ENCODE measurements at places on chromosomes 5 and 9.

DNA sequence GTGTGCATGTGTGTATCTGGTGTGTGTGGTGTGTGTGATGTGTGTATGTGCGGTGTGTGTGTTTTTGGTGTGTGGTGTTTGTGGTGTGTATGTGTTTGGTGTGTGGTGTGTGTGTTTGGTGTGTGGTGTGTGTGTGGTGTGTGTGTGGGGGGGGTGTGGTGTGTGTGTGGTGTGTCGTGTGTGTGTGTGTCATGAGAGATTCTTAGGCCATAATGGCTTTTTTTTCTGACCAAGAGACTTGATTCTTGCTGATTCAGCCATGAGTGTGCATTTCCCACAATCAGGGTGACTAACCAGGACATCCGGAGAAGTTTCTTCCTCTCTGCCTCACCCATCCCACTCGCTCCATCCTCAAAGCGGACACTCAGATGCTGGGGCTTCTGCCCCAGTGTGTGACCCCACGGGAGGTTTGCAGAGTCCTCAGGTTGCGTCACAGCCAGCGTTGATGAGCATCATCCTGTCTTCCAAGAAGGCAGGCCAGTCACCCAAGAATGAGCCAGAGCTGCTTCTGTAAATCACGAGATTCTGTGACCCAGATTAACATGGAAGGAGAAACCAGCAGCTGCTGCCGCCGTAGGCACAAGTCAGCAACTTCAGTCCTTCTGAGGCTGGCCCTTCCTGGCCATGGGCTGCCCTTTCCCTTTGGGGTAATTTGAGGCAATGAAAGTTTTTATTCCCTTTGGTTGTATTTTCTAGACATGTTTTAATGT, 12.5 kb upstream of the CTSL start:
- peak; percentile 22 for DNase-seq

DNA sequence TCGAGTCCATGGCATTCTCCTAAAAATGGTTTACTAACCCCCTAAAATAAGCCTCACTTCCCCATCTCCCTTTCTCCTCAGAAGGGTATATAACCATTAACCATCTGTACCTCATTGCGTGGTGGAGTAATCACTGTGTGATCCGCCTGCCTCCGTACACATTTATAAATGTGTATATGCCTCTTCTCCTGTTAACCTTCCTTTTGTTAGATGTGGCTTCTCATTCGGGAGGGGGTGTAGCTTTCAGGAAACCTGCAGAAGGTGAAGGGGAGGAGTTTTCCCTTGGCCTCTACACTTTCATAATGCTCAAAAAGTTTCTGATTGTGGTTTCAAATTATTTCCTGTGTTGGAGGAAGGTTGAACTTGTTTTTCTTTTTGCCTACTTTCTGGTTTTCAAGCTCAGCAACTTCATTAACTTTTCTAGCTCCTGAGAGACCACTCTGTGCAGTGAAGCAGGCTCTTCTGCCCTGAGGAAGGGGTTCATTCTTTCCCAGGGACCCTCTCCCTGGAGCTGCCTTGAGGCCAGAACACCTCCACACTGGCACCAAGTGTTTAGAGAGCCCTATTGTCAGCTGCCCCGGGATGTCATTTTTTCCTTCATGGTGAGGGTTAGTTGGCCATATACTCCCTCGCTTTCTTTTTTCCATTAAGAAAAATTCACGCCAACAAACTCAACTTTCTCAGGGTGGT, 46.9 kb downstream of the RASGRF2 start:
- DNase-seq = no peak

DNA sequence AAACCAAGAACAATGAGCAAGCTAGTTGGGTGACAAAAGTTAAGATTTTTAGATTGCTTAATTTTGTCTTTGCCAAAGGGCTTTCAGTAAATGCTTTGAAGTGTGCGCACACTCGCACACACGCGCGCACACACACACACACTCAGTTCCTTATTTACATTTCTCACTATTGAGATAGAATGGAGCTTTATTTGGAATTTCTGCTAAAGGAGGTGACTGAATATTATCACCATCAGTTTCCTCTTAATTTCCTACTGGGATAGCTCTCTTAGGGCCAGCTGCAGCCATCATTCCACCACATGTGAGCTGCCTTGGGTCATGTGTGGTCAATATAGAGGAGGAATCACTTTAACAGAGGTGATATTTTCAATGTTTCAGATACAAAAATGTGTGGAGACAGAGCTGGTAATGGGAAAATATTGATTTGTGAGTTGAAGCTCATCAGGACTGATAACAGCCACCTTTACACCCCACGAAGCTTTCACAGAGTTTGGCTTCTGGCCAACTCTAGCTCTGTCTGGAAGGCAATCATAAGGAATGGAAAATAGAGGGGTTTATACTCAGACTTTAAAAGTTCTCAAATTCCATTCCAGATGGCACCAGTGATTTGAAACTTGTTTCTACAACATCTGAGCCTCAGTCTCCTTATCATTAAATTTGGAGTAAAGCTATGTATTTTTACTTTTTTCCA, 99.9 kb downstream of the MACIR start:
- DNase-seq = no peak

GRCh38 chr5:173497685-173498084, 118.8 kb downstream of the BOD1 start:
- no peak for DNase-seq

- no peak for DNase-seq
These were observed 616 bp downstream of the IL11RA start for GRCh38 chr9:34652602-34653000.

DNA sequence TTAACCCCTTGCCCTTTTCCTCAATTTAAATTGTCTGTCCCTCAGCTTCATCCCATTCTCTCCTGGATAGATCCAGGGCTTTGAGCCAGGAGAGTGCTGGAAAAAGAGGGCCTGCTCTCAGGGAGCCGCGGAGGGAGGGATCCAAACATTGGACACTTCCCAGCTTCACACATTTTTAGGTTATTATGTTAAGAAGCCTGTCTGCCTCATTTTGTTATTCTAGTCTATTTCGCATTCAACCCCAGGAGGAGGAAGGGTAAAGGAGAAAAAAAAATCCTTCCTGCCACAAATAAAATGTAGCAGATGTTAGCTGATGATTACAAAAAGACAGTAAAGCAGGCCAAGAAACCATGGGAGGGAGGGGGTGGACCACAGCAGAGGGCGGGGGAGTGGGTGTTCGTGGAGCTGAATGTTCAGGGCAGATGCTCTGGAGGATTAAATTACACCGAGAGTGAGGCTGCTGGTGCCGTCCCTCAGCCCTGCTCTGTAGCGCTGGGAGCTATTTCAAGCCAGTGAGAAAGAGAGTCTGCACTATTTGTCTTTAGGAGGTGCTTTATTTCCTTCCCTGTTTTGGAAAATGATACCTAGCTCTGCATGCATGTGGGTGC, 60.6 kb upstream of the ZFR start:
- peak; percentile 5 for DNase-seq

- no peak for DNase-seq
These were observed 314.3 kb downstream of the EBF1 start for GRCh38 chr5:158785397-158785796.

- no peak for DNase-seq
These were observed 107.3 kb upstream of the GABRG2 start for GRCh38 chr5:161960314-161960713.

DNA sequence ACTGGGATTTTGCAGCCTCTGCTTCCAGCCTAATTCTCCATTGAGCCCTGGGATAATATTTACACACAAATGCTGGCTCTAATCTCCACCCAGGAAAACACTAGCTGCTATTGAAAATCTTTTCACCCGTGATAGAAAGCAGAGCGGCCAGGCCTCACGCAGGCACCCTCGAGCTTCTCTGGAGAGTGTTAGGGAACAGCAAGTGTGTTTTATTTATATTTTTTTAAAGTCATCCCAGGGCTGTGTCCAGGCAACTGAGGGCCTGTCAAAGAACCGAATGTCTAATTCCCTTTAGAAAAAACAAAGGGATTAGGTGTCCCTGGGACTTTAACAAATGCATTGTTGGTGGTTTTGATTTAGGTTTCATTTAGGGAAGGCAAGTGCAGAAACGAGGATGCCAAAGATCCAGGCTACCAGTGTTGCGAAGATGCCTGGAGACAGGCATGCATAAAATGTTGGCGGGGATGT, 51.2 kb upstream of the SPRY4 start:
- DNase-seq = no peak

GRCh38 chr9:98087420-98088354, 31.2 kb downstream of the NANS start:
- peak; percentile 31 for DNase-seq

DNA sequence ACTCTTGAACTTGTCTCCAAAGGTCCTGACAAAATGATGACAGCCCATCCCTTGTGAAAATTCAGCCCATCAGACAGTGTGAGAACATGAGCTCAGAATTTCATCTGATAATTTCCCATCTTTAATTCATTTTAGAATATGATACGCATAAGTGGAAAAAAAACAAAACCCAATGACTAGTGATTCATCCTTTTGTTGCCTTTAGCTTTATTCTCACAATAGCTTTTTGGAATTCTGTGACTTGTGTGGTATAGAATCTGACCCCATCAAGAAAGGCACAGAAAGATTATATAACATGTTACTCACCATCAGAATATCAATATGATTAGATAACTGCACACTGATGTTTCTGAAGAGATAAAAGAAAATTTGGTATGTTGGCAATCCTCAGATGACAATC, 16.1 kb upstream of the TMED7 start:
- no peak for DNase-seq

DNA sequence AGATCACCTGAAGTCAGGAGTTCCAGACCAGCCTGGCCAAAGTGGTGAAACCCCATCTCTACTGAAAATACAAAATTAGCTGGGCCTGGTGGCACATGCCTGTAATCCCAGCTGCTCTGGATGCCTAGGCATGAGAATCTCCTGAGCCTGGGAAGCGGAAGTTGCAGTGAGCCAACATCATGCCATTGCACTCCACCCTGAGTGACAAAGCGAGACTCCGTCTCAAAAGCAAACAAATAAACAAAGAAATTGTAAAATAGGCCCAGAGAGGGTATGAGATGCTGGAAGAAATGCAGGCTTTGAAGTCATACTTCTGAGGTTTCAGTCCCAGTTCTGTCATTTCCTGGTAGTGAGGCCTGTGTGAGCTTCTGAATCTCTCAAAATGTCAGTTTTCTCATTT, 5.3 kb upstream of the ARHGEF37 start:
- DNase-seq = no peak

DNA sequence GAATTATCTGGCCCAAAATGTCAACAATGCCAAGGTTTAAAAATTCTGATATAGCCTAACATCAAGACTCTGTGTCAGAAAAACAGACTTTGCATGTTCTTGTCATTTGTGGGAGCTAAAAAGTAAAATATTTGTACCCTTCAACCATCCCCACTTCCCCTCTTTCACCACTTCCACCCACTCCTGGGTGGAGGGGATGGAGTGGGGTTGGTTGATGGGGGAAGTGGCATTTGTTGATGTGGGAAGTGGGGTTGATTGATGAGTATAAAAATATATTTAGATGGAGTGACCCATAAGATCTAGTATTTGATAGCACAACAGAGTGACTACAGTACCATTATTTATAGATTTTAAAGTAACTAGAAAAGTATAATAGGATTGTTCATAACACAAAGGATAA, 55.0 kb upstream of the C9orf72 start:
- DNase-seq = no peak

- DNase-seq = no peak
These were observed 698.3 kb downstream of the MAT2B start for GRCh38 chr5:164203581-164204225.

- no peak for DNase-seq
These were observed 15.3 kb upstream of the PIK3R1 start for GRCh38 chr5:68200288-68200687.

- DNase-seq = peak; percentile 83
These were observed at the start of gene PRKAA1 for GRCh38 chr5:40798012-40798800. Gene PRKAA1 (minus strand): TSS chr5:40798374. CDS start chr5:40798189, 185 bp downstream.

All from stimulated activated CD4-positive, alpha-beta T cell treated with anti-CD3 and anti-CD28 coated beads, Interleukin-12 subunit alpha, Interleukin-12 subunit beta, amount 100 ng/mL, for 4 hours (primary cell).